Dermis microvascular lymphatic vessel endothelial cell (primary cell): ENCODE measurements at places on chromosomes 1 and 21. TPM values are rescaled to one million over a fixed set of nuclear protein-coding genes. Genes with fewer than 3 reads are reported as not detected.

The ZNF683 gene
- not detected in 2 replicates for total RNA-seq

The TRIM45 gene
- 0.90 and 2.1 TPM in 2 replicates for total RNA-seq

The S100A12 gene
- not detected in 2 replicates for total RNA-seq

The MACF1 gene
- total RNA-seq: 316 and 401 TPM in 2 replicates

The UBL4B gene
- not detected in 2 replicates for total RNA-seq

The SH2D2A gene
- 0.13 TPM in 1 of 2 replicates, not detected in the other for total RNA-seq

The PRDM16 gene
- not detected in 2 replicates for total RNA-seq

The COL8A2 gene
- 1.0 and 2.3 TPM in 2 replicates for total RNA-seq

The GBP7 gene
- not detected in 2 replicates for total RNA-seq

The RGS2 gene
- total RNA-seq: 2.3 and 4.2 TPM in 2 replicates

The METTL18 gene
- 3.4 and 4.7 TPM in 2 replicates for total RNA-seq

The KCNN3 gene
- total RNA-seq: 1.0 and 1.8 TPM in 2 replicates

The CHIA gene
- not detected in 2 replicates for total RNA-seq

The ACTL8 gene
- not detected in 2 replicates for total RNA-seq

The ERRFI1 gene
- total RNA-seq: 31.8 and 135 TPM in 2 replicates

The TTC24 gene
- not detected in 2 replicates for total RNA-seq

The TSSK3 gene
- 0.13 and 0.26 TPM in 2 replicates for total RNA-seq

The EFNA3 gene
- total RNA-seq: 1.3 and 1.6 TPM in 2 replicates

The F13B gene
- not detected in 2 replicates for total RNA-seq

The CEP350 gene
- 33.3 and 41.5 TPM in 2 replicates for total RNA-seq

The S100A14 gene
- 0.13 and 0.51 TPM in 2 replicates for total RNA-seq

The PRKAA2 gene
- total RNA-seq: 1.7 and 2.4 TPM in 2 replicates

The SLC41A1 gene
- 8.1 and 12.3 TPM in 2 replicates for total RNA-seq

The KMO gene
- not detected in 2 replicates for total RNA-seq

The ZYG11A gene
- total RNA-seq: 0.13 TPM in 2 replicates

The DYNLT5 gene
- total RNA-seq: 0.51 and 0.77 TPM in 2 replicates

The FNDC5 gene
- 0.25 and 0.51 TPM in 2 replicates for total RNA-seq

The ROR1 gene
- total RNA-seq: 0.25 and 0.26 TPM in 2 replicates

The CA6 gene
- not detected in 2 replicates for total RNA-seq

The DHX9 gene
- total RNA-seq: 142 and 161 TPM in 2 replicates

The VAV3 gene
- 36.1 and 51.6 TPM in 2 replicates for total RNA-seq

The LMOD1 gene
- total RNA-seq: under 0.01 TPM in 1 of 2 replicates, not detected in the other

The CD1B gene
- not detected in 2 replicates for total RNA-seq

The CHI3L1 gene
- total RNA-seq: under 0.01 TPM in 1 of 2 replicates, not detected in the other
